ENCODE measurements at places on chromosomes 3 and 15.

DNA sequence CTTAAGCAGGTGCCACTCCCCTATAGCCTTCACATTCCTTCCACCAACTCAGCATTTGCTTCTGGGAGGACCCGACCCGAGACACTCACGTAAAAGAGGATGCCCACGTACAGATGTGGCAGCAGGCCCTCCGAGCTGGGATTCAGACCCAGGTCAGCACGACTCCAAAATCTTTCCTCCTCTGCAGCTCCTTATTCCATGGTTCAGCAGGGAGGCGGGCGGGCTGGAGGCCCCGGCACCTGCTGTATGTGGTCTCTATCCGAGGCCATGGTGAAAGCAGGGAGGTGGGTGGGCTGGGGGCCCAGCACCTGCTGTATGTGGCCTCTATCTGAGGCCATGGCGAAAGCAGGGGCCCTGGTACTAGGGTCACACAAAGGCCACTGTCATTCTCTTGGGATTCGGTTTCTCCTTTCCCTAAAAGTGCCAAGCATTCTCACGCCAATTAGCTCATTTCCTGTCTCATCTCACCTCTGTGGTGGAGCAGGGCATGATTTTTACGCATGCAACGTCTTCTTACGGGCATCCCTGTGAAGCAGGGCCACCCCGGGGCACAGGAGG, 5.9 kb upstream of the MUC4 start:
- no peak for DNase-seq

GRCh38 chr15:51132384-51133139, 37.9 kb upstream of the TNFAIP8L3 start:
- DNase-seq, result no peak

DNA sequence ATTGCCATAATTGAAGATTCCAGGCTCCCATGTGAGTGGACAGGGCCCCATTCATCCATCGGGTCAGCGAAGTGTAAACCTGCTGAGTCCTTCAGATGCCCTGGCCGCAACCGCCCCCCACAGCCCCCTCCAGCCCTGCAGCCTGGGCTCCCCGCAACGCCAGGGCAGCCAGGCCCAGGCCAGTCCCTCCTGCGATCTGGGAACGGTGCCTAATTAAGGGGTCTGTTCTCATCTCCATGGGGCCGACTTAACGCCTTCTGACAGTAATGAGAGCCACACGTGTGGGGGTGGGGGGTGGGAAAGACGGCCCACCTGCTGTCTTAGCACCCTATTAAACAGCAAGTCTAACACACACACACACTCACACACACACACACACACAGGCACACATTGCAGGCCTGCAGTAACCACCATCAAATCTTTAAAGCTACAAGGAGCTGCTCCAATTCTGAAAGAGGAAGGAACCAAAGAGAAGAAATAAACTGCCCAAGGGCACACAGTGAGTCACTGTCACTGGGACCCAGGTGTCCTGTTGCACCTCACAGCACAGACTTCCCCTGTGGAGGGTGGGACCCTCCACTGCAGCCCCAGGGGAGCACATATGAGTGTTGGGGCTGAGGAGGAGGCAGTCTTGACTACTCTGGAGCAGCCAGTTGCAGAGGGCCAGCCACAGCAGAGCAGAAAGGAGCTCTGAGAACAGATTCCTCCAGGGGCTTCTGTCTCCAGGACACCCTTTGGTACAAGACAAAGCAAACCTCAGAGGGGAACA, 31.8 kb upstream of the HES1 start:
- no peak for DNase-seq

DNA sequence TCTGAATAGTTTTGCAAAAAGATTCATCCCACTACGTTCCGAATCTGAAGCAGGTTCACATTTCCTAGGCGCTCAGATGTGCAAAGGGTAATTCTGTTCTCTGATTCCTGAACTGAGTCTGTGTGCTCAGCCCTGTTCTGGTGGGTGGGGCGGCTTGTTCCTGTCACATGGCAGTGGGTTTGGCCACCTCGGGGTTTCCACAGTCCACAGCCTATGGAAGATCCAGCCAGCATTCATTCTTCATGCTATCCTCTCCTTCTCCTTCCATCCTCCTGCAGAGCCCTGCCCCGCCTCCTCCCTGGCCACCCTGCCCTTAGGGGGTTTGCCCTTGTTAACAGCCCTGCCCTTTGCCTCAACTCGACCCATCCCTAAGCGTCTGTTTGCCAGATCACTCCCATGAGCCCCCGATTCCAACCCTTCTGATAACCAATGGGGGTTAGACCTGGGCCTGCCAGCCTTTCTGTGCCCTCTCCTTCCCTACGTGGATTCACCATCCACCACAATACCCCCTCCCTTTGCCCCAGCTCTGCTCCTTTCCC, 31.0 kb downstream of the PRR20G start:
- no peak for DNase-seq

GRCh38 chr3:105285653-105286241, 81.0 kb upstream of the ALCAM start:
- no peak for DNase-seq
